ENCODE measurements at places on chromosomes 5 and 9.

- no peak for DNase-seq
Measured at GRCh38 chr5:154567155-154567554, 89.1 kb upstream of the HAND1 start.

DNA sequence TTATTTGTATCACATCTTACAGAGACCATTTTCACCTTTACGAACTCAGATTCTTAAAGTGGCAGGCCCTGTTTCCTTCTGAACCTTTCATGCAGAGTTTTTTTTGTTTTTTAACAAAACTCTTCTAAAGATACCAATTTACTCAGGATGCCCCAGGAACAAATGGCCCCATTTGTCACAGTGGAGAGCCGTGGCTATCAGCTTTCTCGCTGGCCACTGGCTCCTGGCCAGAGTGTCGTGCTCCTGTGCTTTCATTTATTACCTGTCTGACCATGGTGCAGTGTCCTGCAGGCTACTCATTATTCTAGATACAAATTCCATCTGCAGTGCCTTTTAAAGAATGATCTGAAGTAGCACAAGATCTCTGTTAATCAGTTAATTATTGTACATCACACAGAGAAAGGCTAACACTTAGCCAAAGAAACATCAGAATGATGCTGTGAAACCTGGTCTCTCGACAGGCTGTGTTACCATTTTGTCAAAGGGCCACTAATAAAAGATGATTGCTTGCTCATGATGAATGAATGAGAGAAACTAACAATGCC lies 27.8 kb downstream of the ADRA1B start:
- no peak for DNase-seq

- DNase-seq = no peak
Measured at GRCh38 chr5:107533910-107534876, 136.5 kb downstream of the EFNA5 start.

DNA sequence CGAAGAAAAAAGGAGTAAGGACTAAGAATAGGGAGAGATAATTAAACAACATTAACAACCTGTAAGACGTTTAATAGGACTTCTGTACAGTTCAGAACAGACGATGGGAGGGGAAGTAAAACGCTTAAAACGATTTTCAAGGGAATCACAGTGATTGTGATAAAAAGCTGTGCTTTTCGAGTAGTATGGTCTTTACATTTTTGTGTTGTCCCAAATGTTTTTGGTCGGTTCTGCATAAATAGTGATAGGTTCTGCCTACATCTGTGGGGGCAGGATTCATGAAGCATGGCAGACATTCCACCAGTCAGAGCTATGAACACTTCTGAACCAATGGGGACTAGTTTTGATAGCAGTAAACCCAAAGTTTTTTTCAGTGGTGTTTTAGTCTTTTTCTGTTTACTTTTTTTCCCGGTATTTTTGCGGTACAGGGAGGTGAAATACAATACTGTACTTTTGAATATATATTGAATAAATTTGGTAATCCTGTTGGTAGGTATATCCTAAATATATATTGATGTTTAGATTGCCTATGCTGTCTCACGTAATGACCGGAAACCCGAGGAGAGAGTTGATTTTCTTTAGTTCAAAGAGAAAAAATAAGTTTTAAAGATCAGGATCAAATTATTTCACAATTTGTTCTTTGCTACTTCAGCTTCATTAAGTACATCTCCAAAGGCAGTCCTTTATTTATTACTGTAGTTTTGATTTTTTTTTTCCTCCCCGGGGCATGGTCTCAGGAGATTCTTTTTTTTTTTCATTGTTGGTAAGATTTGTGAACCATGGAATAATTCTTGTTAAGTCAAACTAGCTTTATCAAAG lies 1.3 kb downstream of the ERBIN start:
- peak; percentile 61 for DNase-seq

DNA sequence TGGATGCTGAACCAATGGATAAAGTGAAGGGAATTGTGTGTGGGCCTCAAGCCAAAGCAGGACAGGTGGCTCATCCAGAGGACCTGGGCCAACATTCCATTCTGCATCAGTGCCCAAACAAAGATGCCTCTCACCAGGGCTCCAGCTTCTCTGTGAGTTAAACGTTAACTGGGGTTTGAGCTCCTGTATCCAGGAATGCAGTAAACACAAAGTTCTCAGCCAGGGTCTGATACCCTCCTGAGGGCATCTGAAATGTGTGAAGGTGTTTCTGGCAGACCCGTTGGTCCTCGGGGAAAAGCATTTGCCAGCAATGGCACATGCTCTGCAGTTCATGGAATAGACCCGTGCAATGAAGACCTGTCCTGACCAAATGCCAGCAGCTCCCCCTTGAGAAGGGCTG lies 33.9 kb upstream of the AOPEP start:
- no peak for DNase-seq

GRCh38 chr9:70044490-70045307 lies 1.1 kb downstream of the MAMDC2 start:
- peak; percentile 74 for DNase-seq

- no peak for DNase-seq
Measured at GRCh38 chr5:77563475-77563874, 71.4 kb upstream of the WDR41 start.

DNA sequence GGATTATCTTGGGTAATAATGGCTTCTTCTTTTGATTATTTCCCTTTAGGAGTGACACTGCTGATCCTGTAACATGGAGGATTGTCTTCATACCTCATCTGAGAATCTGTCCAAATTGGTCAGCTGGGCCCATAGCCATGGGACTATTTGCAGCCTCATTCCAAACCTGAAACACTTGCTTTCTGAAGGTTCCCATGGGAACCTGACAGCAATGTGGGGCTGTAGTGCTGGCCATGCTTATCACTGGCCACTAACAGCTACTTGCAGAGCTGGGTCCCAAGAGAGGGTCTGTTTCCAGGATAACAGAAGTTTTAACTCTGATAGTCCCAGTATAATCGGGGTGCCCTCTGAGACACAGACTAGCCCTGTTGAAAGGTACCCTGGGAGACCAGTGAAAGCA lies 87.4 kb downstream of the KIAA1958 start:
- no peak for DNase-seq

GRCh38 chr9:87613265-87614111 lies 112.4 kb upstream of the CTSL start:
- no peak for DNase-seq

DNA sequence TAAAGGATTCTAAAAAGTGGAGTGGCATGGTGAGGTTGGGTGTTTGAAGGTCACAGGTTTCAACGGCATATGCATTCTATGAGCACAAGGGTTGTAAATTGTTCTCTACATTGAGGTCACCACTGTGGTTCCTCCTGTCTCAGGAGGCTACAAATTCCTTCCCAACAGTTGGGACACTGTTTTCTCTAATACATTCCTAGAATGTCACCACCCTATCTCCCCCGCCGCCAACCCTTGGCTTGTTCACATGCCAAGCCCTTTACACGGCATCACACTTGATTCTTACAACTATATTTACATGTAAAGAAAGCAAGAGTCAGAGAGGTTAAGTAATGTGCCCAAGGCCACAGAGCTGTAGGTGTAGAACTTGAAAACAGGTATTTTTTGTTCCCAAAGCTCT lies 315.1 kb downstream of the RAB3C start:
- no peak for DNase-seq

GRCh38 chr9:95077053-95077765 lies 240.3 kb downstream of the FANCC start:
- DNase-seq = no peak

GRCh38 chr9:128908372-128908771 lies 12.4 kb upstream of the PHYHD1 start:
- no peak for DNase-seq

DNA sequence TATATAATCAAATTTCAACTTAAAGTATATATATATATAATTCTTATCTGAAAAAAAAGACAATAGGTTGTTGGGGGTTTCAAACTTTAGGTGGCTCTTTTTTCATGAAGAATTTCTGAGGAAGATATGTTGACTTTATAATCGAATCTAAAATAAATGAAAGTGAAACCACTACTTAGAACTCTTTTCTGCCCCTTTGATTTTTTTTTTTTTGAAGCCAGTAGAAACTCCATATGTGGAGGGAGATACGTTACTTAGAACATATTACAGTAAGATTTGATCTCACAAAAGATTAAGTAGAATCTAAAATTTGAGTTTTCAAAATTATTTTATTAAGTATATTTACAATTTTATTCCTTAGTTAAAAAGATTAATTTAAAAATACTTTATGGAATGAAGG lies 96.9 kb downstream of the ATG10 start:
- no peak for DNase-seq

DNA sequence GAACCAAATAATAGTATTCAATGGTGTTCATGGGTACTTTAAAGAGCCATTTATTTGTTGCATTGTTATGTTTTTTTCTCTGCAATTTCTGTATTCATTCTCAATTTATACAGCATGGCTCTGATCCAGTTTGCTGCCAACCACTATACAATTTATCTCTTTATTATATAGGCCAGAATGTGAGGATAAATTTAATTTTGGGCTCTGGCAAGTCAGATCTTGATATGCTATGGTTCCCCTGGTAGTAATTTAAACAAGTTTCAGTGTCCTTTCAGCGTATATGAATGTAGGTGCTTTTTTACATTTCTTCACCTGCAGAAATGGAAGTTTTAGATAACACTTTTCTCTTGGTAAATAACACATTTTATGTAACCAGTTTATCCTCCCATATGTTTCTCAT lies 1118.0 kb upstream of the SEMA6A start:
- DNase-seq = no peak

DNA sequence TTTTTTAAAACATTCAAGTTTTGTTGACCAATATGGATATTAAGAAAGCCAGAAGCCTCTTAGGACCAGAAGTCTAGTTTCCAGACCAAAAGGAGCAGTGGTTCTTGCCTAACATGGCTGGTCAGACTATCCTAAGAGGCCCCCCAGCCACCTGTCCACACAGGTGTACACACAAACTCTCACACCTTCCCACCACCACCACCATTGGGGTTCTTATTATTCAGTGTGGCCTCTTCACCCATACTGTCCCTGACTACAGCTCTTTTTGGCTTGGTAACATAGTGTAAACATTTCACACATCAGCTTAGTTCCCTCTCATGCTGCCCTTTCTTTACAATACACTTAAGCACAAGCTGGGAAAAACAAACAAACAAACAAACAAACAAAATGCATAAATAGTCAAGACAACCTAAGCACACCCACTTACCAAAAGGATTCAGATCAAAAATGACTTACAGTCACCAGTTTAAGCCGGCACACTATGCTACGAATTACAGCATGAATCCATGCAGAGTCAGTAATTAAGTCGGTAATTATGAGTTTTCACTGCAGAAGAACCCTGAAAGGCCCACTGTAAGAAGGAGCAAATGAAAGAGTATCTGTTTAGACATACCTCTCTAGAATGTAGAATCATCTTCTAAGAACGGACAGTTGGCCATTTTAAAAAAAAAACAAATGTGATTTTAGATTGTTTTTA lies 9.5 kb downstream of the LHFPL2 start:
- no peak for DNase-seq

GRCh38 chr9:93183663-93184431 lies at the start of gene WNK2:
TSS of gene WNK2 (plus strand) at chr9:93184139. CDS start at chr9:93184930, 791 bp downstream.
- peak; percentile 69 for DNase-seq

- DNase-seq = no peak
Measured at GRCh38 chr5:73727470-73727869, 101.5 kb downstream of the ARHGEF28 start.

DNA sequence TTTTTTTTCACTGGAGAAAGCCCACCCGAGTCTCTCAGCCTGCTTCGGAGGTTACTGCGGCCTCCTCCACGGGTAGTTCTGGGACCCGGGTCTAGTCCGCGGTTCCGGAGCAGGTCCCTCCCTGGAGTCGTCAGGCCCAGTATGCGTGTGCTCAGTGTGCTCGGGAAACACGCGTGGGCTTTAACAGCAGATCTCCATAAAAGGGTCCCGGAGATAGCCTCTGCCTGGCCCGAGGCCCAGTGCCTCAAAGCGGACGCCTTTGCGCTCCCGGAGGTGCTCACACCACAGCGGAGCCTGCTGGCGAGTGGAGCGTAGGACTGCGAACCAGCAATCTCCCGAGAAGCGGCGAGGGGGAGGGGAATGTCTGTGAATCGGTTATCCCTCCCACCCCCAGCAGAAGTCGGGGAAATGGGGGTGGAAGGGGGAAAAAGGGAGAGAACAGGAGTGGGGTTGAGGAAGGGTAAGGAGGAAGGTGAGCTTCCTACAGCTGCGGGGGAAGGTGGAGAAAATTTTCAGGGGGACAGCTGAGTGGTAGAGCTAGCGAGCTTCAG lies 28.7 kb downstream of the CDKN2A start:
- peak; percentile 74 for DNase-seq

GRCh38 chr9:95937131-95937530 lies 61.6 kb downstream of the ERCC6L2 start:
- DNase-seq = no peak

DNA sequence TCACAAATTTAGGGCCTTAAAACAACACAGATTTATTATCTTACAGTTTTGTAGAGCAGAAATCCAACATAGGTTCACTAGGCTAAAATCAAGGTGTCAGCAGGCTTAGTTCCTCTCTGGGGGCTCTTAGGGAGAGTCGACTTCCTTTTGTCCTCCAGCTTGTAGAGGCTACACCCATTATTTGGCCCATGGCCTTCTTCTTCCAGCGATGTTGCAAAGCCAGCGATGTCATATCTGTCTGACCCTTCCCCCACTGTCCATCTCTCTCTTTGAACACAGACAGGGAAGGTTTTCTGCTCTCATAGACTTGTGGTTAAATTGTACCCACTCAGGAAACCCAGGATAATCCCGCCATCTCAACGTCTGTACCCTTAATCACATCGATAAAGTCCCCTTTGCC lies 60.3 kb upstream of the SHB start:
- DNase-seq = no peak

DNA sequence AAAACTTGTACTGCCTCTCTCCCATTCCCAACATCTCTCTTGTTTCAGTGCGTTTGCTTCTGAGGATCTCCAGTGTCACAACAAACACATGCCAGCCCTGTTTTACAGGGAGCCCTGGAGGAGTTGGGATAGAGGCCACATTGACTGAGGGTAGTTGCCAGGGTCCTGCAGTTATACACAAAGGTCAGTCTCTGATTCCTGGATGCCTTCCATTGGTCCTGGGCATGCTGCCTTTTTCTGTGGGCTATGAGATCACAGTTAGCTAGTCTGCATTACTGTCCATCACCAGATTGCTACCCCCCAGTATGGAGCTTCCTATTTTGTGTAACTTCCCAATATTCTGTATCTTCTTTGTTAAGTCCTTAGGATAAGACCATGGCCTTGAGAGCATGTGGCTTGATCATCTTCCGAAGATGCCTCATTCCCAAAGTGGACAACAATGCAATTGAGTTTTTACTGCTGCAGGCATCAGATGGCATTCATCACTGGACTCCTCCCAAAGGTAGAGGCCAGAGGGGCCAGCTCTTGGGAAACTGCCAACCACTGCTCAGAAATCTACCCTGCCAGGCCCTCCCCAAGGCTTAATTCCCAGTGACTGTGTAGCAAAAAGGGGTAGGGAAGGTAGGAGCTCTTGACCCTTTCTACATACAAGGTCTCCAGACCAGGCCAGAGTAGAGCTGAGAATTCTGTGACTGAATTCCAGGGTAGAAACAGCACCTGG lies 9.5 kb downstream of the NUDT2 start:
- no peak for DNase-seq

GRCh38 chr5:85049020-85049419 lies 664.3 kb upstream of the EDIL3 start:
- DNase-seq = no peak
